ENCODE measurements at places on chromosomes 13 and 19.

DNA sequence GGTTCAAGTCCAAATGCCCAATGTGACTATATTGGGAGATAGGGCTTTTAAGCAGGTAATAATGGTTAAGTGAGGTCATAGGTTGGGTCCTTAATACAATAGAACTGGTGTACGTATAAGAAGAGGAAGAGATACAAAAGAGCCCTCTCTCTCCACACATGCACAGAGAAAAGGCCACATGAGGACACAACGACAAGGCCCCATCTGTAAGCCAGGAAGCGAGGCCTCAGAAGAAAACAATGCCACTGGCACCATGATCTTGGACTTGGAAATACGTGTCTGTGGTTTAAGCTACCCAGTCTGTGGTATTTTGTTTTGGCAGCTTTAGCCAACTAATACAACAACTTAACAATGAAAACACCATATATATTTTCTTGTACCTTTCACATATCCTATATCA, 23.4 kb upstream of the RFC3 start:
- no peak for DNase-seq

DNA sequence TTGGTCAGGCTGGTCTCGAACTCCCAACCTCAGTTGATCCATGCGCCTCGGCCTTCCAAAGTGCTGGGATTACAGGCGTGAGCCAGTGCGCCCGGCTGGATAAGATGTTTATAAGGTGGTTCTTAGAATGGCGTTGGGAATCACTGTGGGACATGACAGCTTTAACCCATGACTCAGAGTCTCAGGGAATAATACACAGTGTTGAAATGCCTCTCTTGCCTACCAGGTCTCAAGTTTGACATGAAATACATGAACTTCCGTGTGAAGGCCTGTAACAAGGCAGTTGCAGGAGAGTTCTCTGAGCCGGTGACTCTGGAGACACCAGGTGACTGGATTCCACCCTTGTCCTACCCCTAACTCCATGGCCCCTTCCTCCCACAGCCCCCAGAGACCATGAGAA, 12.6 kb downstream of the FSD1 start:
- DNase-seq: no peak

GRCh38 chr13:73335210-73335609, 276.4 kb downstream of the KLF5 start:
- peak; percentile 52 for DNase-seq

- DNase-seq: peak; percentile 54
Observed at GRCh38 chr13:30422054-30422839, at the start of gene UBE2L5. UBE2L5 (plus strand) TSS chr13:30422493; CDS start chr13:30427991, 5,498 bp downstream.

DNA sequence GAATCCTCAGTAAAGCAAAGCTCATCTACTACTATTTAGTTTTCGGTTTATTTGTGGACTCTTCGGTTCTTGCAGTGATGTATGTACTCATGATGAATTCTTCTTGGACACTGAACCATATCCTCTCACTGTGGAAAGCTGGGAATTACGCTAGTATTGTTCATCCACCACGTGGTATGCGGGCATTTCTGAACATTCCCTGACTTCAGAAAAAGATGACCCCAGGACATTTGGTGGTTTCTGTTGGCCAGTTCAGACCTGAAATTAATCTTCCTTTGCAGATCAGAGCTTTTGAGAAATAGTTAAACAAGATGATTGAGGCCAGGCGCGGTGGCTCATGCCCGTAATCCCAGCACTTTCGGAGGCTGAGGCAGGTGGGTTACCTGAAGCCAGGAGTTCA, 25.3 kb upstream of the FBN3 start:
- no peak for DNase-seq
